Smooth muscle cell of the brain vasculature (primary cell): ENCODE measurements at places on chromosomes 11 and 22.
A peak's percentile ranks its signal among the peaks of the same experiment; 100 is the strongest.

DNA sequence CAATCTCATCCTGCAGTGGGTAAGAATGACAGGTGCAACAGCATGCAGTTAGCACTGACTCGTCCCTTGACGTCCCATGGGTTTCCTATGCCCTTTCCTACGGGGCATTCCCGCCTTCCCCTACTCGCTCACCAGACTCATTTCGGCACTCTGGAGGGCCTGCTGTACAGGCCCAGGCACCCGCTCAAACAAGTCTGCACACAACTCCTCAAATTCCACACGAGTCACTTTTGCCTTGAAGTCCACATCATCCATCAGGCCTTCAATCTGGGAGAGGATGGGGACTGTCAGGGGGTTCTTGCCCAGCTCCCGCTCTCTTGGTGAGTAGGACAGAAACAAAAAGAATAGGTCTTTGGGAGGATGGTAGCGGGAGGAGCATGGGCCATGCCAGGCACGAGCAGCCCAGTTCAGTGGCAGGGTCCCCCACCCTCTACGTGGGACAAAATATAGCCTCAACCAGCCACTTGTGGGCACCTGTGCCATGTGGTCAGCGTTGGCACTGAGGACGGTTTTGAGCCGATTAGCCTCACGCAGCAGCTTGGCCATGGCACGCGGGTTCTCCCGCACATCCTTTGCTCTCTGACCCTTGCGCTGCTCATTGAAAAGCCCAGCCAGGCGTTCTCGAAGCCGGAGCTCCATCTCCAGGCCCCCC, 4.7 kb downstream of the HYOU1 start:
- DNase-seq, result no peak

- DNase-seq, result no peak
Measured at GRCh38 chr11:1227551-1228100, 4.8 kb downstream of the MUC5B start.

- no peak for DNase-seq
Measured at GRCh38 chr22:50696799-50697561, 24.4 kb downstream of the SHANK3 start.

GRCh38 chr22:24521791-24522245, 26.7 kb downstream of the UPB1 start:
- DNase-seq, result no peak

- DNase-seq, result no peak
Measured at GRCh38 chr11:71333473-71333872, 81.1 kb upstream of the SHANK2 start.

DNA sequence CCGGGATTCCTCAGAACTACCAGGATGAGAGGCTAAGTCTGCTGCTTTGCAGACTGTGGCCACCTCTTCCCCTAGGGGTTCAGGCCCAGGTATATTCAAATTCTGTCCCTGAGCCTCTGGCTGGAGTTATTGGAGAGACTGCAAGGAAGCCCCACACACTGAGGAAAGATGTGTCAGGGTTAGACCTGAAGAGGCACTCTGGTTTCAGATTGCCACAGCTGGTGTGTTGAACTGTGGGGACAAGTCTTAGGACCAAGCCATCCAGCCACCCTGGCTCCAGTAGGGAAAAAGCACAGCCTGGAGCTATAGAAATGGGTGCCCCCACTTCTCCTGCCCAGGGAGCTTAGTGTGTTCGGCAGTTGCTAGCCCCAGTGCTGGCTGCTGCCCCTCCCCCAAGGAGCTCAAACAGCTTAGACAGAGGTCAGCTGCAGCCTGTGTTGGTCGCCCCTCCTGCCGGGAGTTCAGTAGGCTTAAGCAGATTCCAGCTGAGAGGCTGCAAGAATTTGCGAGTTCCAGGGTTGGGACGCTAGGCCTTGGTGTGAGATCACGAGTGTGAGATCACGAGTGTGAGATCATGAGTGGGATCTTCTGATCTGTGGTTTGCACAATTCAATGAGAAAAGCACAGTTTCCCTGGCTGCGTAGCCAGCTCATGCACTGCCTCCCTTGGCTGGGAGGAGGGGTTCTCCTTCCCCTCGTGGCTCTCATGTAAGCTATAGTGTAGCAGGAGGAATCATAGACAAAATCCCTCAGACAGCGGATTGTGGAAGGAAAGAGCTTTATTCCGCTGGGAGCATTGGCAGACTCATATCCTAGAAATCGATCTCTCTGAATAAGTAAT, 552.1 kb upstream of the CHORDC1 start:
- no peak for DNase-seq

DNA sequence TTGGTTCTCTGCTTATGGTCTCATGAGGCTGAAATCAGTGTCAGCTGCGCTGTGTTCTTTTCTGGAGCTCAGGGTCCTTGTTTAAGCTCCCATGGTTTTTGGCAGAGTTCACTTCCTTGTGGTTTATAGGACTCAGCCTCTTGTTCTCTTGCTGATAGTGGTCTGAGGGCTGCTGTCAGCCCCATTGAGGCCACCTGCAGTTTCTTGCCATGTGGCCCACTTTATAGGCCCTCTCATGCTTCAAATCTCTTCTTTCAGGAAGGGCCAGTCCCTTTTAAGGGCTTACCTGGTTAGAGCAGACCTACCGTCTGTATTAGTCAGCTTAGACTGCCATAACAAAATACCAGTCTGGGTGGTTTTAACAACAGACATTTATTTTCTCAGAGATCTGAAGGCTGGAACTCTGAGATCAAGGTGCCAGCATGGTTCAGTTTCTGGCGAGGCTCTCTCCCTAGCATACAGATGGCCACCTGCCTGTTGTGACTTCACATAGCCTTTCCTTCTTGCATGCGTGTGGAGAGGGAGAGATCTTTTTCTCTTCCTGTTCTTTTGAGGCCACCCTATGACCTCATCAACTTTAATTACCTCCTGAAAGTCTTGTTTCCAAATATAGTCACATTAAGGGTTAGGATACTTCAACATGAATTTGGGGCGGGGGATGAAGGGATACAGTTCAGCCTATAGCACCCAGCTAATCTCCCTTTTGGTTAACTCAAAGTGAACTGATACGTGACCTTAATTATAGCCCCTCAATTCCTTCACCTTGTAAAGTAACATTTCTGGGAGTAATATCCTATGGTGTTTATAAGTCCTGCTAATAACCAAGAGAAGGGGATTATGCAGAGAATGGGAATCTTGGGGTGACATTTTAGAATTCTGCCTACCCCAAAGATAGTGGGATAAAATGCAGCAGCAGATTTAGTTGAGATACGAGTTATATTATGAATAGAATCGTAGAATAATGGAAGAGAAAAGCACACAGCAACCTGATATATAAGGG, 131.8 kb downstream of the UVRAG start:
- peak; percentile 84 for DNase-seq

GRCh38 chr11:125070699-125071254, 7.7 kb downstream of the SLC37A2 start:
- no peak for DNase-seq
